ENCODE measurements at places on chromosomes 4 and X.

GRCh38 chr4:113080050-113080449 is 30.6 kb downstream of the ANK2 start:
- DNase-seq = no peak

GRCh38 chr4:2273657-2274319 is 11.9 kb upstream of the MXD4 start:
- no peak for DNase-seq

- DNase-seq = peak; percentile 78
Measured at GRCh38 chrX:31132821-31133241, 61.0 kb upstream of the FTHL17 start.

GRCh38 chr4:109266236-109266635 is 36.2 kb downstream of the COL25A1 start:
- no peak for DNase-seq

- DNase-seq = no peak
Measured at GRCh38 chr4:168664242-168664891, 167.5 kb downstream of the PALLD start.

GRCh38 chr4:188934320-188934962 is 795.2 kb downstream of the TRIML1 start:
- no peak for DNase-seq

DNA sequence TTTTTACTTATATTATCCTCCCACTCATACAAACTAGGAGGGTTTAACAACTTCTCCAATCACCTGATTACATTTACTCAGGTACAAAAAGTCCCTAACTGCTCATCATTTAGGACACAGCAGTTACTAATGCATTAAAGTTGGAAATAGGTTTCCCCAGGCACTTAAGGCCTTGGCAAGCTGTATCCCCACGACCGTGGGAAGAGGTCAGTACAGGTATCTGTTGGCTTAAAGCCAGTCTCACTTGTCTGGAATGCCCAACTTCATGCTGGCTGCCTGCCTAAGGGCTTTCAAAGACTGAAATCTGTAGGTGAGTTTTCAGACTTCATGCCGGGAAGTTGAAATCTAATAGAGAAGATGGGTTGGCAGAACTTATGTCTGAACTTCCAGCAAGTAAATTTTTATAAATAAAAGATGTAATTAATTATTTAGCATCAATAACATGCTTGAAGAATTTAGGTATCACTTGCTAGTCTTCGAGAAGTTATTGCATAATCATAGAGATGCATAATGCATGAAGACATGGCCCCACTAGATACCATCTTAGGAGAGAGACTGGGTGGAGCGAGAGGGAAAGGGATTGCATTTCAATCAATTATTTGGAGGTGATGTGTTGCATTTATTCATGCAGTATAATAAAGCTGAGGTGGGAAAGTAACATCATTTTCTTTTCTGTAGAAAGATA is 54.2 kb downstream of the SCD5 start:
- no peak for DNase-seq

GRCh38 chrX:14235004-14235403 is 205.3 kb upstream of the GEMIN8 start:
- peak; percentile 5 for DNase-seq

GRCh38 chr4:163590103-163590502 is 95.6 kb downstream of the TMA16 start:
- DNase-seq = no peak

DNA sequence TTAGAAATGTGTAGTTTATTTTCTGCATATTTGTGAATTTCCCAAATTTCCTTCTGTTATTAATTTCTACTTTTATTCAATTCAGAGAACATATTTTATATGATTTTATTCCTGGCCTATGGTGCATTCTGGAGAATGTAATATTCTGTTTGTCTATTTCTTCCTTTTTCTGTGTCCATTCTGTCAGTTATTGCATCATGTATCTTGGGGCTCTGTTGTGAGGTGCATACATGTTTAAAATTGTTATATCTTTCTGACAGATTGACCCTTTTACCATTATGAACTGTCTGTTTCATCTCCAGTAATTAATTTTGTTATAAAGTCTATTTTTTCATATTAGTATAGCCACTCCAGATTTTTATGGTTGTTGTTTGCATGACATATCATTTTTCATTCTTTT is 96.9 kb upstream of the CITED1 start:
- DNase-seq = no peak

DNA sequence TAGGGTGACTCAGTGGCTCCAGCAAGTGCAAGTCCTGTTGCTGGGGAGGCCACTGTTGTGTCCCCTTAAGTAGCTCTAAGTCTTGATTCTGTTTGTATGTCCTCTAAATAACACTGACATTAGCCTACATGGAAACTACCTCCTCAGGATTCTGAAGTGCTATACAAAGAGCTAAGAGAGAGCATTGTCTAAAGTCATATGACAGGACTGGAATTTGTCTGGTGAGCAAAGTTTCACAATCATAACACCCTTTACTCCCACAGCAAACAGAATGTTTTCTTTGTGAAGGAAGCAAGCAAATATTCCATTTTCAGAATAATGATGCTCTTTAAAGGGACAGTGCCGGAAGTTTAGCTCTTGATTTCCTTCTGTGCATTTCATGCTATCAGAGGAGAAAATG is 23.4 kb upstream of the CT47A1 start:
- DNase-seq = no peak

GRCh38 chrX:15522464-15522863 is 21.9 kb downstream of the BMX start:
- no peak for DNase-seq

- no peak for DNase-seq
Measured at GRCh38 chr4:3021127-3021526, 53.2 kb downstream of the HTT-AS start.

- no peak for DNase-seq
Measured at GRCh38 chr4:96786306-96786705, 946.4 kb downstream of the PDHA2 start.

DNA sequence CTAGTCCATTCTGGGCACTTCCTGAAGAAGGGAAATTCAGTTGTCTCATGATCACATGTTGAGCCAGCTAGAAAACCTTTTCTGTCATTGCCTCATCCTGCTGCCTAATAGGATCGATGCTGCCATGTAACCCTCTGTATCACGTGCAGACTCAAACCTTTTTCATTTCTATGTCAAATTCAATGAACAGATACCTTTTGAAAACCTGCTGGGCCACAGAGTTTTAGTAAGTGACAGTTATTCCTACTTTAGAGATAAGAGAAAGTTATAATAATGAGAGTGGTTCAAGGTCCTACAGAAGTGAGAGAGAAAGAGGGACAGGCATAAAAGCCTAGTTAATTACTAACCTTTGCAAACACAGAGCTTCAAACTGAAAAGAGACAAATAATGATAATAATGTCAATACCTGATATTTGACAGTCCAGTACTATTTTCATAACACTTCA is 46.0 kb downstream of the MAOA start:
- DNase-seq = no peak

DNA sequence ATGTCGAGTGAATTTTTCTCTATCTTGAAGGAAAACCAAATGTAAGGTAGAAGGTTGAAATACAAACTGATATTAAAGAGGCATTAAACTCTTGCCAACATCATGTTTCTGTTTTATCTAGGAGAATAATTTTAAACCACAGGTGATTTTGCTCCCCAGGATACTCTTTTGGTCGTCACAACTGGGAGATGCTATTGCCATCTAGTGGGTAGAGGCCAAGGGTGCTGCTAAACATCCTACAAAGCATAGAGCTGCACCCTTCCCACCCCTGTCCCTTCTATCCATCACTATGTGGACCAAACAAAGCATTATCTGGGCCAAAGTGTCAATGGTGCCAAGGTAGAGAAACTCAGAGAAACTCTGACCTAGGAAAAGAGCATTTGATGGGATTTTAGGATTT is 154.6 kb upstream of the MAGEB2 start:
- peak; percentile 9 for DNase-seq

DNA sequence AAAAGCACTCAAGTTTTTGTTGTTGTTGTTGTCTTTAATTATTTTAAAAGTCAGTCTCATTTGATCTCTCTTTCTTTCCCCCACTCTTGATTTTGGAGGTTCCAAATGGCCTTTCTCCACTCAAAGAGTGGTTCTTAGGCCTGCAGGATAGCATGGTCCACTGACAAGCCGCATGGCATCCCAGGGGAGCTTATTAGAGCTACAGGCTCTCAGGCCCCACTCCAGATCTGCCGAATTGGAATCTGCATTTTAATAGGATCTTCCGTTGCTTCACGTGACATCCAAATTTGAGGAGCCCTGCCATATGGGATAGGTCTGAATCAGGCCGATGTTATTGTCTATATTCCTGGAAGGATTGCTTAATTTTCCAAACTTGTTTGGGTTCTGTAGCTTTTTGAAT is 72.1 kb downstream of the CPE start:
- DNase-seq = no peak

DNA sequence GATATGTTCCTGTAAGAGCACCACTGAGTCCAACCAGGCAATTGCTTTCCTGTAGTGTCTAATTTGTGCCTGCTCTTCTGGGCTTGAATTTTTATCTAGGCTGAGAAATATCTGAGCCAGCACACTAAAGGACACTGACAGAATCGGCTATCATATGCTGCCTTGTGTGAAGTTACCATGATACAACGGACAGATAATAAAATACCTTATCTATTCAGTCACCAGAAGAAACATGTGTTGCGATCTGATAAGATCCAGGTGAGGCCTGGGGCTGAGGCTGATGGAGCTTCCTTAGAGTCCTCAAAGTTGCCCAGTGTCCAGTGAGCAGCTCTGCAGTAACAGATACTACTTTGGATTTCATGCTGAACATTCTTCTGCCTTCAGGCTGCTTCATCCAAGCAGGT is 111.8 kb downstream of the ZNF518B start:
- no peak for DNase-seq

DNA sequence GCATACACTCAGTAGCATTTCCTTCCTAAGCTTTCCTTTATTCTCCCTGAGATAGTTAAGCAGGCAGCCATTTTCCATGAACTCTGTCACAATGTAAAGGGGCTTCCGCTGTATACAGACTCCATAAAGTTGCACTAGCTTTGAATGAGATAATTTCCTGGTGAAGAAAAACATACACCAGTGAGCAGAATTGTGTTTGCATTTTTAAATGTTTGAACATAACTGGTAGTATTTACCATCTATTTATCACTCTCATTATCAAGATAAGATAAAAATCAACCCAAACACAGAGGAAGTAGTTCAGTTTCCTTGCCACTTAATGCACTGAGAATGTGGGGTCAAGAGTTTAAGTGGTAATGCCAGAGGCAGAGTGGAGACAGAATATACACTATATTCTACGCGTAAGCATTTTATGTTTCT is 54.1 kb downstream of the TXK start:
- DNase-seq = no peak

- peak; percentile 29 for DNase-seq
Measured at GRCh38 chr4:88697141-88697540, 488 bp downstream of the NAP1L5 start.

DNA sequence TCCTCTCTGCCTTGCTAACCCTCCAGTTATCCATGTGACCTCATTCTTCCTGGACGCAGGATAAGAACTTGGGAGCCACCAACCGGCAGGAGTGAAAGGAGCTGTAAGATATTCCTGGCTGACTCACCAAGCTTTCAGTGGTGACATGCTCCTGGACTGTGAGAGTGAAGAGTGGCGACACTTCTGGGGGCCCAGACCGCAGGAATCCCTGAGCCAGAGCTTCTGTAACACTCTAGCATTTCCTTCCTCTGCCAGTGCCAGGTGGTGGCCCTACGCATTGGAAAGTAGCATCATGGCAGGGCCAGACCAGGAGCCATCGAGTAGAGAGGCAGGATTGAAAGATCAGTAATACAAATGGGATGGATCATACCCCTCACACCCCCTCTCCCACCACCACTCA is 474.3 kb downstream of the ACTRT1 start:
- no peak for DNase-seq

GRCh38 chr4:55078987-55079386 is 46.4 kb downstream of the KDR start:
- DNase-seq = no peak

GRCh38 chr4:104868533-104868932 is 278.1 kb upstream of the TET2 start:
- no peak for DNase-seq

DNA sequence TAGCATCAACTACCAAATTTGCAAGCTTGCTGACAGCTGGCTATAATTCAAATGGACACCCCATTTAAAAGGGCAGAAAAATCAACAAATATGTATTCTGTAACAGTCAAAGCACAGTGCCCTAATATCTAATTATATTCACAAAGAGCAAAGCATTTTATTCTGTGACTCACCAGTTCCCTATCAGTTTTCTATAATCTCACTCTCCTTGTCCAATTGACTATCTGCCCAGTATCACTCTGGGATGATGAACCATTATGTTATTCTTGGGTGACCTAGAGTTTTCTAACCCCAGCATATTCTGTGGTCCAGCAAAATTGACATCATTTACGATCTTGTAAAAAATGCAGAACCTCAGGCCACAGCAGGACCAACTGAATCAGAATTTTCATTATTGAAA is 82.0 kb upstream of the FREM3 start:
- DNase-seq = no peak

DNA sequence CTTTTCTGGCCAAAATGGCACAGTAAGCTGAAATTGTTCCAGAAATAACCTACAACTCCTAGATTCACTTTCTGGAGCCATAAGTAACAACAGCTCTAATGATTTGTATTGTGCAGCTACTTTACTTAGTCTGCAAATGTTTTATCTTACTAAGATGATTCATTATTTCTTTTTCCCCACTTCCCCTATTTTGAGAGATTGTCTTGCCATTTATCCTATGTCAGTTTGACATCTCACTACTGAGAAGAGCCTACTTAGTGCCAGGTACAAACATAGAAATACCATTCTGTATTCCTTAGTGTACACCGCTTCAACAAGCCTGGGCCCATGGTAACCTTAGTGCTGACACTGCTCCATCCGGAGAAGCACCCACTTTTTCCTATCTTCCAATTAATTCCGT is 13.8 kb upstream of the STK26 start:
- DNase-seq = no peak

DNA sequence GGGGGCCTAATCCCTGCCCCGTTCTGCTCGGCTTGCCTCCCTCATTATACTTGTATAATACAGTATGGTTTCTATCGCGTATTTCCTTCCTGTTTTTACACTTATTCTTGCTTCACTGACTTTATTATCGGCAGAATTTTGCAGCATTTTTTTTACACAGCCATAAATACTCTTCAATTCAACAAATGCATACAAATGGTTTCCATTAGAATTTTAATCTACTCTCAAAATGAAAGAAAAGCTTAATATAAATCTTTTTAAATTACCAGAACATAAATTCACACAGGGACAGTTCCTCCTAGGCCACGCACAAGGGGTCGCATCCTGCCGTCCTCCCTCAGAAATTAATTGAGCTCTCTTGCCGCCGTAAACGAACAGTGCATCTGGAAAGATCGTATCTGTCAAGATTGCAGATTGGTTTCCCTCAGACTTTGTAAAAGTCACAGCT is 42.9 kb downstream of the DCTD start:
- DNase-seq = peak; percentile 63

DNA sequence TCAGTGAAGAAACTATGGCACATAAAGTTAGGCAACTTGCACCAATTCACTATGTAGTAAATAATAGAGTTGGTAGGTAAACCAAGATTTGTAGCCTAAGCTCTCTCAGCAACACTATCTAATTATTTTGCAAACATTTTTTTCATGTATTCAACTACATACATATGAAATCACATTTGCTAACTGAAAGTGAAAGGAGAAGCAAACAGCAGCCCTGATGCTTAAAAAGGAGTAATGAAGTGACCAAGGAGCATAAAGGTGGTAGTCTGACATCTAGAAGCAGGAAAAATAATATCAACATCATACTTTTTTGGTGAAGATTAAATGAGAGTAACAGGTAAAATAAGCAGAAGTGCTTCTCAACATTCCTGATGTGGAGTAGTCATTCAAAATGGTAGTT is 603.7 kb downstream of the GRXCR1 start:
- DNase-seq = no peak

GRCh38 chr4:159101988-159102621 is 774 bp upstream of the RAPGEF2 start:
- DNase-seq = no peak

All from KBM-7 (cell line).